ENCODE measurements at places on chromosomes 2 and 18.

DNA sequence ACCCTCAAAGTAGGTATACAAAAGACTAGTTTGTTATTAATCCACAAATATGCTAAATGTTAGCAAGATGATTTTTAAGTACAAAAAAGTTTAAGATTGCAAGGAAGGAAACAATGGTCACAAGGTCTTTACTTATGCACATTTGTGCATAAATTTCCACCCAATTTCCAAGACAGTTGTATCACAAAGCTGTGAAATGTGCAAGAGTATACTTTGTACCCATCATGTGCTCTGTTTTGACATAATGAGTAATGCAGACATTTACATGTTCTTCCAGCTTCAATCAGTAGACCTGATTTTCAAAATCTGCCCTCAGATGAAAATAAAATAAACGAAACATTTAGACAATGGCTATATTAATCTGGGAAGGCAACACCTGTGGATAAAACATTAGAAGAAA is 27.0 kb downstream of the SLC5A7 start:
- no peak for DNase-seq

GRCh38 chr2:14776216-14776615 is 143.7 kb downstream of the LRATD1 start:
- DNase-seq, result no peak

GRCh38 chr2:191178806-191179514 is 28.2 kb upstream of the STAT4 start:
- no peak for DNase-seq

GRCh38 chr2:238726670-238727584 is 121.0 kb upstream of the TWIST2 start:
- no peak for DNase-seq

DNA sequence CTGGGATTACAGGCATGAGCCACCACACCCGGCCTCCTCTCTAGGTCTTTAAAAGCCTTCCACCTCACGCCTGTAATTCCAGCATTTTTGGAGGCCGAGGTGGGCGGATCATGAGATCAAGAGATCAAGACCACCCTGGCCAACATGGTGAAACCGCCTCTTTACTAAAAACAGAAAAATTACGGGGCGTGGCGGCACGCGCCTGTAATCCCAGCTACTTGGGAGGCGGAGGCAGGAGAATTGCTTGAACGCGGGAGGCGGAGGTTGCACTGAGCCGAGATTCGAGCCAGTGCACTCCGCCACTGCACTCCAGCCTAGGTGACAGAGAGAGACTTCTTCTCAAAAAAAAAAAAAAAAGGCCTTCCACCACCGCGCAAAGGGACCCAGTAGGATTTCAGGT is 1.3 kb upstream of the FAM117B start:
- no peak for DNase-seq

GRCh38 chr2:207768168-207768865 is 1.4 kb downstream of the FZD5 start:
- no peak for DNase-seq

- DNase-seq, result no peak
Measured at GRCh38 chr2:238594796-238595749, 168.3 kb downstream of the ASB1 start.

- no peak for DNase-seq
Measured at GRCh38 chr18:49399003-49399402, 61.4 kb downstream of the DYM start.

- no peak for DNase-seq
Measured at GRCh38 chr2:198641161-198641560, 816.6 kb downstream of the SATB2 start.

GRCh38 chr2:175011505-175011904 is 6.3 kb upstream of the CHN1 start:
- no peak for DNase-seq

- no peak for DNase-seq
Measured at GRCh38 chr2:18545384-18545783, 15.1 kb downstream of the RDH14 start.

DNA sequence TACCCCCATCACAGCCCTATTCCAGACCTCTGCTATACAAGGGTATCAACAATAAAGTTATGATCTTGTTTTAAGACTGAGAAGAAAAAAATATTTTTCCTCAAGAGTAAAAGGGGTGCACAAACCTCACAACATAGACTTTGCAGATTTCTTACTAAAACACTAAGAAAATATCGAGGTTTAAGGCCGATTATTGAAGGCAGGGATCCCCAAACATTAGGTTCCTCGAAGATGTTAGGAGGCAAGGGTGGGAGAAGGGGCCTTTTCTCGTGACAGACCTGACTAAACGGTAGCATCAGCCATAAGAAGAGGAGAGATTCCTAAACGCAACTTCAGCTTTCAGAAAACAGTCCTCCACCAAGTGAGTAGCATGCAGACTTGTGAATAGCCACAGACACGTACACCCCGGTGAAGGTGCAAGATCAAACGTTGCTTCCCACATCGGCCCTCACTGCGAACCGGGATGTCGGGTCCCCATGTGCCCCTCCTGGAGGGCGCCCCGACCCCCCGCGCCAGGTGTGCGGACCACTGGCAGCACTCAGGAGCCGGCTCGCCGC is 678 bp downstream of the PIAS2 start:
- no peak for DNase-seq

DNA sequence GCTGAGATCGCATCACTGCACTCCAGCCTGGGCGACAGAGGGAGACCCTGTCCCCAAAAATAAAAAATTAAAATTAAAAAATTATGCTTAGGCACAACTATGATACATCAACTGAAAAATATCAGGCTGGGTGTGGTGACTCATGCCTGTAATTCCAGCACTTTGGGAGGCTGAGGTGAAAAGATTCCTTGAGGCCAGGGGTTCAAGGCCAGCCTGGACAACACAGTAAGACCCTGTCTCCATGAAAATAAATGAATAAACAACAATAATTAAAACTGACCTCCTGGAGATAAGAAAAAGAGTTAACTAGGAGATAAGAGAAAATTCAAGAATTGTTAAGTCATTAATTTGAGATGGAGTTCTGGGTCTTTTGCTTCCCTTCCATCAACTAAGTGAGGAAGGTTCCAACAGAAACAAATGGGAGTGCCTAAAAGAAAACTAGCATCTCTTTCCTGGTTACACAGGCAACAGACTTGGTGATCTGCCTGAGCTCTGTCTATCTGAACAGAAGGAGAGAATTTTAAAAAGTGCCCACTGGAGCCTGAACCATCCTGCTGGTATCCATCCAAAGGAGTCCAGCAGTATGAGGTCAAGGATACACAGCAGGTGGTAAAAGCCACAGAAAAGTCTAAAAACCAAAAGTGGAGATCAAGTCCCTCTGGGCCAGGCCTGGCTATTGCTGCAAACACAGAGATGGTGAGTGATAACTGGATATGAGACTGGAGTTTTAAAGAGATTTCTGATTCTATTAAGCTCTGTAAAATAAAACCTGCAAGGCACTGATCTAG is 8.8 kb downstream of the PPM1G start:
- DNase-seq, result no peak

All from stimulated activated CD8-positive, alpha-beta memory T cell treated with anti-CD3 and anti-CD28 coated beads, Interleukin-4, amount 100 ng/mL, for 4 hours (primary cell).